Panc1 (cell line): ENCODE measurements at places on chromosomes 12 and 14. TPM values are rescaled to one million over a fixed set of nuclear protein-coding genes. Genes with fewer than 3 reads are reported as not detected.

SALL2 gene
- 1.5 TPM for total RNA-seq

FITM1 gene
- total RNA-seq = 0.46 TPM

C12orf50 gene
- not detected for total RNA-seq

LTBP2 gene
- 69.8 TPM for total RNA-seq

PNP gene
- 35.1 TPM for total RNA-seq

TAS2R43 gene
- total RNA-seq = 0.36 TPM

- no peak for DNase-seq
Observed at GRCh38 chr14:45766247-45766646, 513.2 kb upstream of the MIS18BP1 start.

GRCh38 chr12:27524494-27524835 is 459 bp downstream of the PPFIBP1 start:
- no peak for DNase-seq

- DNase-seq = no peak
Observed at GRCh38 chr14:92717571-92718042, 30.8 kb downstream of the LGMN start.

- DNase-seq = no peak
Observed at GRCh38 chr14:103561381-103562178, 877 bp downstream of the BAG5 start.

DNA sequence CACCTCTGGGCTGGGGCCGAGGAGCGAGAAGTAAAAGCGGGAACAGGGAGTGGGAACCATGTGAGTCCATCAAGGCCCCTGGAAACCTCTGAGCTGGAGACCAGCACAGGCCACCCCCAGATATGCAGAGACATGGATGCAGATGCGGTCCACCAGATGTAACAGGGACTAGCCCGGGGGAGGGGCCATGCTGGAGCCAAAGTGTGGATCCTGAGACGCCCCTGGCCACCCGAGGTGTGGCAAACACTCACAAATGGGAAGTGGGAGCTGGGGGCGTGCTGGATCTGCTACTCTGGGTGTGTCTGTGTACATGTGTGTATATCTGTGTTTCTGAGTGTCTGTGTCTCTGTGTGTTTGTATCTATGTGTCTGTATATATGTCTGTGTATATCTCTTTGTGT is 12.8 kb downstream of the MYL2 start:
- DNase-seq = no peak

DNA sequence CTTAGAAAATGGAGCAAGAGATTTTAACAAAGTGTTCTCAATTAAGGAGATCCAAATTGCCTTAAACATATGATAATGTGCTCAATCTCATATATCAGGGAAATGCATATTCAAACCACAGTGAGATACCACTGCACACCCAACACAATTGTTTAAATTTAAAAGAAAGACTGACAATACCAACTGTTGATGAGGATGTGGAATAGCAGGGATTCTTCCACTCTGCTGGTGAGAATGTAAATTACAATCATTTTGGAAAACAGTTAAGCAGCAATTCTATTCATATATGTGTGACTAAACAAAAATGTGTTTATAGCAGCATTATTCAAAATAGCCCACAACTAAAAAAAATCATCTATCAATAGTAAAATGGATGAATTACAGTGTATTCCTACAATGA is 144.2 kb downstream of the KICS2 start:
- no peak for DNase-seq

DNA sequence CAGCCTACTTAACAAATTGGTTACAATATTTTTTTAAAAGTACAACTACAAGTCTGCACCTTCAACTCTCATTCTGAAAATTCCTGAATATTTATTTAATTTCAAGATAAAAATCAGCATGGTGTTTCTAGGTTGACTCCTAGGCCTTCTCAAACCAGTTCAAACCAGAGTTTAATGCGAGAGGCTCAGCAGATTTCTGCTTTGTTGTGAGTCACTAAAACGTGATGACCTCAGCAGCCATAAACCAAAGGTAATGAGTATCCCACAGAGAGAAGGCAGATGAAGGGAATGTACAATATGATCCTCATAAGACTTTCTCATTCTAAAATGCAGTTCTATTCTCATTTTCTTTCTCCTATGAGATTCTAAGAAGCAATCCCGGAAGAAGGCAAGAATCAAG is 1.5 kb downstream of the PRDM4 start:
- DNase-seq = no peak

DNA sequence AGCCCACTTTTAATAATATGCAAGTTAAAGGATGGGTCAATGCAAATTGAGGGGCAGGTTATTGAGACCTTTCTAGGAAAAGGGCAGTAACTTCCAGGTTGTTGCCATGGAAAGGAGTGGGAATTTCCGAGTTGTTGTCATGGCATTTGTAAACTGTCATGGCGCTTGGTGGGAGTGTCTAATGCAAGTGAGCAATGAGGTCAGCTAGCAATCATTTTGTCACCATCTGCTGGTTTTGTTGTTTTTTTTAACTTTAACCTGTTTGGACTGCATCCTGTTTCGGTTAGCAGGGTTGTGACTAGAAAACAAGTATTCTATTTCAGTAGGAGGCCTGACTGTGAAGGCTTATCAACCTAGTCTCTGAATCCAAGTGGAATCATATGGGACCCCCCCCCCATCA is 85.8 kb upstream of the TSPAN11 start:
- DNase-seq = no peak

DNA sequence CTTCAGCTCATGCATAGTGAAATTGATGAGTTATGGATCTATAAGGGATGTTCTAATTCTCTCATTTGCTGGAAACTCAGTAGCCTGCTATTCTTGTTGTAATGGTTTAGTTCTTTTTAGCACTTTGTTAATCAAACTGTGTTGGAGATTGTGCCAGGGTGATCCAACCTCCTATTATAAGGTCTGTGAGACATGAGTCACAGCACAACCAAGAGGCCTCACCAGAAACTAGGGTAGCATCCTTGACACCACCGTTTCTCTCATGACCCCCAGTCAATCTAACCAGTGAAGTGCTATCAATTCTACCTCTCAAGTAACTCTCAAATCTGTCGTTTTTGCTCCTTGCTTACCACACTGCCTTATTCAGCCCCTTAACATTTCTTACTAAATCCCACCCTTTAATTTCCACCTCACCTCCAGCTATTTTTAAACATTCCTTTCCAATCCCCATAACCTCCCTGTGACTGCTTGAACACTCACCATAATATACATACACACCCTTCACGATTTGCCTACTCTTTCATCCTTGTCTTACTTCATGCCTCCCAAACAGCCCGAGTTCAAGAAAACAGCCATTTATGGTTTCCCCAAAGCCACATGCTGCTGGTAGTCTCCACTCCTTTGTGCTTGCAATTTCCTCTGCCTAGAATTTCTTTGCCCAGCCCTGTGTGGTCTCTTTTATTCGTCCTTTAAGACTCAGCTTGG is 53.9 kb upstream of the NUDT4 start:
- DNase-seq = no peak
